ENCODE measurements at places on chromosomes 16 and 17.

- DNase-seq: no peak
Measured at GRCh38 chr16:5222761-5223160, 125.2 kb upstream of the EEF2KMT start.

- DNase-seq: no peak
Measured at GRCh38 chr16:73289232-73289631, 241.3 kb upstream of the ZFHX3 start.

GRCh38 chr17:83200231-83200699, 120.9 kb downstream of the METRNL start:
- DNase-seq: peak; percentile 93

DNA sequence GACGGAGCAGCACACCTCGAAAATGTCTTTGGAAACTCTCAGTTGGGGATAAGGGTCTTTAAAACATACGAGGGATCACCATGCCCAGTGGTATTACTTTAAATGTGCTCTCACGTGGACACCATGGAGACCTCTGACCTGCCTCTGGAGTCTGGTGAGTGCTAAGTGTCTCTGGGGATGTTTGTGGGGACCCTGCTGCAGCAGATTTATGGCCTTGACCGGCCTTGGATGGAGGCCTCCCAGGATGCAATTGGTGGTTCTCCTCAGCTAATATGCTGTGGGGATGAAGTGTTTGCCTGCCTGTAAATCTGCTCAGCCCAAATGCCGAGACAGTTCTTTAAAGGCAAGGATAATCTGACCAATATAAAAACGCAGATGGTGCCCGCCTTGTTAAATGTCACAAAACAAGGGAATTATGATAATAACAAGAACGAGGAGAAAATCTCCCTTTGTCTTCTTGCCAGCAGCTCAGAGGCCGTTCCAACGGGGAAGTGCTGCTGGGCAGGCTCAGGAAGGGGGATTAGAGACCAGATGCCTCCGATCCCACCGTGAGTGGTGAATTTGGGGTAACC, 154.4 kb downstream of the ABCC12 start:
- no peak for DNase-seq

DNA sequence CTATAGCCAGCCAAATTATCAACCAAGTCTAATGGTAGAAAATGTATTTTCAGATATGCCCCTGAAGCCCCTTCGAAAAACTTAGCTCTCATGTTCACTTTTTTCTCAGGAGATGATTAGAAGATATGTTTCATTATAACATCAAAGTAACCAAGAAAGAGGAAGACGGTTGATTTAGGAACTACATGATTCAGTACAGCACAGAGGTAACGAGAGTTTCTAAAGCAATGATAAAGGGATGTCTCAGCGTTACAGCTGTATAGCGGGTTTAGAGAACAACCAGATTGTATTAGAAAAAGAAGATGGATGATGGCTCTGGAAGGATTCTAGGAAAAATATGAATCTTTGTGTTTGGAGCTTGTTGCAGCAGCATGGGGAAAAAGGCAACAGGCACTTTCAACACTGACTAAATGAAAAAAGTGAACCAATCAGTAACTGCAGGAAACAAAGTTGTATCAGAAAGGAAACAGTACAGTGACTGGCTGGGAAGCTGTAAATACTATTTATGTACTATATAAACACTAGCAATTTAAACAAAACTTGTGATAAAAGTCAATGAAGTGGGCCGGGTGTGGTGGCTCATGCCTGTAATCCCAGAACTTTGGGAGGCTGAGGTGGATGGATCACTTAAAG, 21.5 kb downstream of the MBTD1 start:
- DNase-seq: no peak

DNA sequence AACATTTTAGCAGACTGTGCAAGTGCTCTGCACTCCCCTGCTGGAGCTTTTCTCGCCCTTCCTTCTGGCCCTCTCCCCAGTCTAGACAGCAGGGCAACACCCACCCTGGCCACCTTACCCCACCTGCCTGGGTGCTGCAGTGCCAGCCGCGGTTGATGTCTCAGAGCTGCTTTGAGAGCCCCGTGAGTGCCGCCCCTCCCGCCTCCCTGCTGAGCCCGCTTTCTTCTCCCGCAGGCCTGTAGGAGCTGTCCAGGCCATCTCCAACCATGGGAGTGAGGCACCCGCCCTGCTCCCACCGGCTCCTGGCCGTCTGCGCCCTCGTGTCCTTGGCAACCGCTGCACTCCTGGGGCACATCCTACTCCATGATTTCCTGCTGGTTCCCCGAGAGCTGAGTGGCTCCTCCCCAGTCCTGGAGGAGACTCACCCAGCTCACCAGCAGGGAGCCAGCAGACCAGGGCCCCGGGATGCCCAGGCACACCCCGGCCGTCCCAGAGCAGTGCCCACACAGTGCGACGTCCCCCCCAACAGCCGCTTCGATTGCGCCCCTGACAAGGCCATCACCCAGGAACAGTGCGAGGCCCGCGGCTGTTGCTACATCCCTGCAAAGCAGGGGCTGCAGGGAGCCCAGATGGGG, 3.1 kb downstream of the GAA start:
- no peak for DNase-seq

DNA sequence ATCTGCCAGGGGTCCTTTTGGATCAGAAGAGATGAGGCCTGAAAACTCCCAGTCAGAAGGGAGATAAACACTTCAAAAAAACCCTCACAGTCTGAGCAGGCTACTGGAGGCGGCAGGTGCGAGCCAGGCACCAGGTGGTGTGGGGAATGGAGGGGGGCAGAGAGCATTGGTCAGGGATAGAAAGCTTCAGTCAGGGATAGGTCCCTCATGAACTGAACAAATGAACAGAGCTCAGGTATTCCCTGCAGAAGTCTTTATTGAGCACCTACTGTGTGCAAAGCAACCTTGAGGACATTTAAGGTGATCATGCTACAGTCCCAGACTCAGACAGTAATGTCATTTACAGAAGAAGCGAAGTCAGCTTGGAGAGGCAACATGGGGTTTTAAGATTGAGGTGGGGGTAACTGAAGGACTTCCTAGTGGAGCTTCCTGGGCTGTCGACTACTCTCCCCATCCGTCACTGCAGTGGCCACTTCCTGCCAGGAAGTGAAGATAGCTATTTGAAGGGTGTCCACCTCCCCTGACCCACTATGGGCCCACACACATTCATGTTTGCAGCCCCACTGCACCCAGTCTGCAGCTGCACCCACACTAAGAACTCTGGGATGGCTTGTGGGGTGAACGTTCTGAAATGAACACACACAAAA, 3.2 kb downstream of the KIFC3 start:
- no peak for DNase-seq

DNA sequence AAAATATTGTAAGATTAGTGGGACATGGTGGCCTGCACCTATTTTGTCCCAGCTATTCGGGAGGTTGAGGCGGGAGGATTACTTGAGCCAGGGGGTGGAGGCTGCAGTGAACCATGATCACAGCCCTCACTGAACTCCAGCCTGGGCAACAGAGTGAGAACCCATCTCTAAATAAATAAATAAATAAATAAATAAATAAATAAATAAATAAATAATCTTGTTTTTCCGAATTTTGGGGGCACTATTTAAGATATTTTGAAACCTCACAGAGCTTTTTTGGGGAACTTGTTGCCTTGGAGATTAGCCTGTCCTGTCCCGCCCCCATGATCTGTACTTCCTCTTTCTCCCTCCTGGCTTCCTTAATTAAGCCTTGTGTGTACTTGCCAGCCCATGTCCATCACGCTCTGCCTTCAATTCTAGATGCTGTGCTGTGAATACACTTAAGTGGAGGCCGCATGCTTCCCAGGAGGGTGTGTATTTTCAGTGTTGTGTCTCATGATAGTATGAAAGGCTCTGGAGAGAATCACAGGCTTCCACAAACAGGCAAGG, 4.4 kb downstream of the LGALS9 start:
- DNase-seq: no peak

DNA sequence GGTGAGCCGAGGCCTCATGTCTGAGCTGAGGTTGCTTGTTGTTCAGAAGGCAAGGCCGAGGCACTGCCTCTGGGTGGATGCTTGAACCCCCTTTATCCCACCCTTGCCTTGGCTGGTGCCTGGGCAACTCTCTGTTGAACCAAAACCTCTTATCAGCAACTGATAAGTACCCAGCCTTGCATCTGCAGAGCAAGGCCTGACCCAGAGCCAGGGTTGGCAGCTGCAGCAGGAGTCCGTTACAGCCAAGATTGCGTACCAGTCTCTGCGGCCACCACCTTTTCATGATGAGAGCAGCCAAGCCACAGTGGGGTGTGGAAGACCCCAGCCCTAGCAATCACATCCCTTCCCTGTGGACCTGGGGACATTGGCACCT, 118.3 kb downstream of the RAB11FIP4 start:
- no peak for DNase-seq

DNA sequence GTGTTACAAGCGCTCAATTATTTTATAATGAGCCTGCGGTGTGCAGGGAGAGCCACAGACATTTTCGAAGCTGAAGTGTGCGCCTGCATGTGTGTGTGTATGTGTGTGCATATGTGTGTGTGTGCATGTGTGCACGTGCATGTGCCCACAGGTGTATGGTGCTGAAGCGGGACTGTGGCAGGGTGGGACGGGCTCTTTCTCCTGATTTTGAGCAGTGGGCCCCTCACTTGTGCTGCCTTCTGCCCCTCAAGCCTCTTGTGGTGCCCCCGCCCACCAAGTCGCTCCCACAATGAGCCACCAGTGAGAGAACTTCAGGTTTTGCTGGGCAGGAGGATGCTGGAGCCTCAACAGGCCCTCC, 16.7 kb upstream of the KCNJ12 start:
- DNase-seq: no peak

GRCh38 chr16:31201582-31202413, 762 bp downstream of the PYCARD start:
- peak; percentile 60 for DNase-seq

- no peak for DNase-seq
Measured at GRCh38 chr16:89410794-89411309, 79.5 kb downstream of the ANKRD11 start.

- no peak for DNase-seq
Measured at GRCh38 chr16:50202926-50203624, 50.0 kb downstream of the TENT4B start.

GRCh38 chr17:3482852-3483251, 7.1 kb downstream of the ASPA start:
- DNase-seq: no peak

- no peak for DNase-seq
Measured at GRCh38 chr16:333406-334094, 19.0 kb downstream of the AXIN1 start.

DNA sequence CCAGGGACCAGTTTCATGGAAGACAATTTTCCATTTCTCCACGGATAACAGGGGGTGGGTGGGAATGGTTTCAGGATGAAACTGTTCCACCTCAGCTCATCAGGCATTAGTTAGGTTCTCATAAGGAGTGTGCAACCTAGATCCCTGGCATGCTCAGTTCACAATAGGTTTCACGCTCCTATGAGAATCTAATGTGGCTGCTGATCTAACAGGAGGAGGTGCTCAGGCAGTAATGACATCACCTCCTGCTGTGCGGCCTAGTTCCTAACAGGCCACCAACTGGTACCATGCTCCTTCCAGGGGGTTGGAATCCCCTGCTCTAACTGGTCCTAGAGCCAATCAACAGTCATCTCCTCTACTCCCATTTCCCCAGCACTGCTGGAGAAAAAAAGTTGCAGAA, 19.9 kb downstream of the TEX14 start:
- DNase-seq: no peak

DNA sequence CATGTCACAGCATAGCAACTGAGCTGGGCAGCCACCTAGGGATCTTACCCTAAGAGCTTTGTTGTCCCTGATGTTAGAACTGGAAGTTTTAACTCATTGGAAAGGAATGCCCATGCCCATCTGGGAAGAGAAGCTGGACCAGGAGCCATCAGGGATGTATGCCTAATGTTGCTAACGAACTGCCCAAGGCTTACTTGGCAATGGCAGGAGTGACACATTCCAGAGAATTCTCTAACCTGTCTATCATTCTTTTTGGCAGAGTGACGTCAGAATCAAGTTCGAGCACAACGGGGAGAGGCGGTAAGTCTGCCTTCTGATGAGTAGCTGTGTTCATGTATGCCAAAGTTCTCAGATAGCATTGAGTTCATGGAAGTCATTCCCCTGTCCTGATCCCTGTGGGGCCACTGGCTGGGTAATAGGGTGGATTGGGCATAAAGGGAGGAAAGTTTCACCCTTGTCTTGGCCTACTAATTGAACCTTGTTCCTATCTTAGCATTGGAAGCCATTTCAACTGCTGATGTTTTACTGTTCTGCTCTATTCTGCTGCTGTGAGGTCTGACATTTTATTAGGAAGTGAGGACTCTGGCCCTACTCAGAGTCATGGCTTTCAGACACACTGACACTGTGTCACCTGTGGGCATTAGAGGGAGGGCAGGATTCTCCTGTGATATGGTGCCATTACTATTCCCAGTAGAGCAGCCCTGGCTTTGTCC, 23.7 kb downstream of the MAP3K3 start:
- no peak for DNase-seq

- DNase-seq: no peak
Measured at GRCh38 chr16:74740795-74741304, 33.8 kb downstream of the FA2H start.

GRCh38 chr17:3030096-3030495, 33.3 kb downstream of the OR1D5 start:
- no peak for DNase-seq

DNA sequence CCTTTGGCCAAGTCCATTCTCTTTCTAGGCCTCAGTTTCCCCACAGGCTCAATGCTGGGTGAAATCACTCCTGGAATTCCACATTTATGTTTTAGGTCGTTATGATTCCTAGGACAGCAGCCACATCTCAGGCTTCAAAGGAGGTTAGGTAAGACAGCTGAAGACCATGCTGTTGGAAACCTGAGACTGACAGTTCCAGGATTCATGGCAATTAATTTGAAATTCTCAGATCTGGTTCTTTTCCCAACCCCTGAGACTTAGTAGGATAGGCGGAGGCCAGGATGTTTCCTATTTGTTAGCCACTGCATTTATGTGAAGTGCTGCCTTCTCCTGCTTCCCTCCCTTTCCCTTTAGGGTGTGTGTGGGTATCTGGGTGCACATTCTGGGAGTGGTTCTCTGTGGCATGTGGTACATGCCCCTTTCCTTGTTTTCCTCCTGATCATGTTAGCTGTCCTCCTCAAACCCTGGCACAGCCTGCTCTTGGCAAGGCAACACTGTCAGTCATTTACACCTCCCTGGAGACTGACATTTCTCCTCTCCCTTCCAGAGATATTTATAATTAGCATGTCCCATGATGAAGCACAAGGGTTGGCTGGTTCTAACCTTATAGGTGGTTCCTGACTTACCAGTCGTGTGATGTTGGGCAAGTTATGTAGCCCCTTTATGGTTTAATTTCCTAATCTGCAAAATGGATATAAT, 91.4 kb upstream of the SALL1 start:
- no peak for DNase-seq

GRCh38 chr16:27703545-27703944, 153.6 kb downstream of the KATNIP start:
- no peak for DNase-seq
